NCI-H524 treated with DMSO at 0.1 percent for 48 hours (cell line): ENCODE measurements at places on chromosomes 7 and 10.

GRCh38 chr7:115024276-115024675 is 102.4 kb downstream of the MDFIC start:
- peak; percentile 70 for DNase-seq

DNA sequence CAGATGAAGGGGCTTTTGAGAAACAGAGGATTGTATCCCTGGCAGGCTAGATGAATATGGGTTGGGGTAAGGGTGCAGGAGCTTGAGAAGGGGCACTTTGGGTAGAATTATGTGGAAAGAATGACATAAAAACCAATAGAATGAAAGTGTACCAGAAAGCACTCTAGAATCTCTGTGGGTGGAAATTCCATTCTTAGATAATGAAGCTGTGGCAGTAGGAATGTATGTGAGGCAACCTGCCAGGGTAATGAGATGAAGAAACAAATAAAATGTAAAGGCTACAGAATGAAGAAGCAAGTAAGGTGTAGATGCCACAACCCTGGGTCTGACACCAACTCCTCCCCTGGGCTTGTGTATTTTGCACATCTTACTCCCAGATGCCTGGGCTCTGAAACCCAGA is 16.8 kb downstream of the NOBOX start:
- DNase-seq = no peak

GRCh38 chr10:68222391-68222790 is 9.5 kb downstream of the ATOH7 start:
- DNase-seq = no peak

GRCh38 chr7:6178298-6179029 is 94.0 kb downstream of the CYTH3 start:
- DNase-seq = no peak

GRCh38 chr7:101978683-101979082 is 161.3 kb downstream of the CUX1 start:
- DNase-seq = no peak

GRCh38 chr7:10756981-10757380 is 216.7 kb upstream of the PHF14 start:
- no peak for DNase-seq

DNA sequence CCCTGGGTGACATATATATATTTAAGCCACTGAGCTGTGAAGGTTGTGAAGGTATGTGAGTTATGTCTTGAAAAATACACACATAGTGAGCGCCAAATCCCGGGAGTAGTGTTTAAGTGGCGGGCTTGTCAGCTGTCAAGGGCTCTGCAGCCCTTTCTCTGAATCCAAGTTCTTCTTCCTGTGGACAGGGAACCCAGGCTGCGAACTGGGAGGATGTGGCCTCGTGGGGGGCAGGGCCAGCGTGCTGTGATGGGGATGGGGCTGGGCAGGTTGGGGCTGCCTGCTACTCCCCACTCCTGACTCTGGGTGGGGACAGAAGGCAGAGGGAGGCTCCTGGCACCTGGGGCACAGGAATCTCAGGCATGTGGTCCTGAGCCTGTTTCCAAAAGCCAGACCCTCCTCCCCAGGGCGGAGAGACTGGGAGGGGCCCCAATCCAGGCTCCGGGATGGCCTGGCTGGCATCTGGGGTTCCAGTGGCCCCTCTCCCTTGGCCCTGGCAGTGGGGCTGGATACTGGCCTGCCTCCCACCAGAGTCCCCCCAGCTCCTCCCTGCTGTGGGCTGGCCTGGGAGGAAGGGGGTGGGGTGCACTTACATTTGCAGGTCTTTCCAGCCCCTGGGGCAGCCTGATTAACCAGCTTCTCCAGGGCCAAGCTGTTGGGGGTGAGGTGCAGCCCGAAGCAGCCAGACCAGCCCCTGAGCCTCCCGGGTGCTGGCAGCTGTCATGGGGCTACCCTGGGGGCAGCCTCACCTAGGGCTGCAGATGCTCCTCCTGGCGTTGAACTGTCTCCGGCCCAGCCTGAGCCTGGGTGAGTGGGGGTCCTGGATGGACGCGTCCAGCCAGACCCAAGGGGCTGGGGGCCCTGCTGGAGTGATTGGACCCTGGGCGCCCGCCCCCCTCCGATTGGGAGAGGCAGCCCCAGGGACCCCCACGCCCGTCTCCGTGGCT is at the start of gene UPK3B:
TSS of gene UPK3B (plus strand) at position 622 of the 947 bp plus-strand sequence. CDS start at position 723, 101 bp downstream.
- DNase-seq = no peak

GRCh38 chr10:33187427-33187999 is 147.0 kb downstream of the NRP1 start:
- no peak for DNase-seq

DNA sequence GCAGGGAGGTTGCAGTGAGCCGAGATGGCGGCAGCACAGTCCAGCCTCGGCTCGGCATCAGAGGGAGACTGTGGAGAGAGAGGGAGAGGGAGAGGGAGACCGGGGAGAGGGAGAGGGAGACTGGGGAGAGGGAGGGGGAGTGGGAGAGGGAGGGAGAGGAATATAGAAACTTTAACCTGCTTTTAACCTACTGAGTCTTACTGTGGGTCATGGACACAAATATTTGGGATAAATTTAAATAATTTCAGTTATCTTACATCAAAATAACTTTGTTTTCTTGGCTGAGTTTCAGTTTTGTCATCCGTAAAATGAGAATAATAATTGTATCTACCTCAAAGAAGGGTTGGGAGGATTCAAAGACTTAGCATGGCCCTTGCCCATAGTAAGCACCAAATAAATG is 319.8 kb downstream of the LRMDA start:
- DNase-seq = no peak

DNA sequence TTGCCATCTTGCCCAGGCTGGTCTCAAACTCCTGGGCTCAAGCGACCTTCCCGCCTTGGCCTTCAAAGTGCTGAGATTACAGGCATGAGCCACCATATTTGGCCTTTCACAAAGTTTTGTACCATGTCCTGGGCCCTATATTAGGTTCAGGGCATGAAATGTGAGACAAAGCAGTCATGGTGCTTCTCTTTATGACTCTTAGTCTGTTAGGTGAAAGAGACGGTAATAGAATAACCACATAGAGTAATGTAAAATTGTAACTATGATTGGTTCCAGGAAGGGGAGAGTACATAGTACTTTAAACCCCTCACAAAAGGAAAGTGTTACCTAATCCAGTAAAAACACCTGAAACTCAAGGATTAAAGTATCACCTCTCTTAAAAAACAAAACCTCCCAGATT is 144.7 kb downstream of the SPAG6 start:
- DNase-seq = no peak

- DNase-seq = no peak
Observed at GRCh38 chr10:129523723-129524316, 56.8 kb downstream of the MGMT start.

DNA sequence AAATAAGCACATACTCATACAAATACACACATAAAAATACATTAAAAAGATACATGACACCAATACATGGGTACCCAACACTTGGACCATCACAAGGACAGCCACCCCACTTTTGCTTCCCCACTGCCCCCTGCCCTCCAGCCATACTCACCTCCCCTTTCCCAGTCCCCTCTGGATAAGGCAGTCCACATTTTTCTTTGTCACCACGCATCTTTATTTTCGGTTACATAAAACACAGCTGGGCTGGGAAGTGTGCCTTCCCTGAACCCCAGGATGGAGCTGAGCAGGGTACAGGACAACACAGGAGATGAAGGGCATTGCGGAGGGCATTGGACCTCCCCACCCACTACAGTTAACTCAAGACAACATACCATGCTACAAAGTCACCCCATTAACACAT is 1.1 kb upstream of the HOXA3 start:
- no peak for DNase-seq

DNA sequence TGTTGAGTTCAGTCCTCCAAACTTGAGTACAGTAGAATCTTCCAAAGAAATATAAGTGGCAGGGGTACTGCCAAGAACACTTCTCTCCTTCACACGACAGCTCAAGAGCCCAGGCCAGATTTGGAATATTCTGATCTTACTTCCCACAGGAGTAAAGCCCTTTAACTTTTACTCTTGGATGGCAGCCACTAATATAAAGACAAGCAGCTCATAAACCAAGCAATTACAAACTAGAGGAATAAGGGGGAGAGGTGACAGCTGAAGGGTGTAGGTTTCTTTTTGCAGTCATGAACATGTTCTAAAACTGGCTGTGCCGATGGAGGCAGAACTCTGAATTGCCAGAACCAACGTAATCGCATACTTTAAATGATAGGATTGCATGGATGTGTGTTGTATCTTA is 74.8 kb downstream of the SVIL start:
- DNase-seq = peak; percentile 27

DNA sequence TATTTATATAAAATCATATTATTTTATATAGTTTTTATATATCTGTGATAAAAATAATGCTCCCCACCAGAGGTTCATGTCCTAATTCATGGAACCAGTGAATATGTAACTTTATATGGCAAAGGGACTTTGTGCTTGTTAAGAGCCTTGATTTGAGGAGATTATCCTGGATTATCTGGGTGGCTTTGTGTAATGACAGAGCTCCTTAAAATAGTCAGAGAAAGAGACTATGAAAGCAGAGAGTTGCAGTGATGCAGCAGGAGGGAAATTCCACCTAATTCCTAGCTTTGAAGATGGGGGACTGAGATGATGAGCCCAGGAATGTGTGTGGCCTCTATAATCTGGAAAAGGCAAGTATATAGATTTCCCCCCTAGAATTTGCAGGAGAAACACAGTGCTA is 1034.2 kb upstream of the C7orf33 start:
- DNase-seq = peak; percentile 27

GRCh38 chr10:61847087-61847486 is 54.4 kb upstream of the ARID5B start:
- no peak for DNase-seq

DNA sequence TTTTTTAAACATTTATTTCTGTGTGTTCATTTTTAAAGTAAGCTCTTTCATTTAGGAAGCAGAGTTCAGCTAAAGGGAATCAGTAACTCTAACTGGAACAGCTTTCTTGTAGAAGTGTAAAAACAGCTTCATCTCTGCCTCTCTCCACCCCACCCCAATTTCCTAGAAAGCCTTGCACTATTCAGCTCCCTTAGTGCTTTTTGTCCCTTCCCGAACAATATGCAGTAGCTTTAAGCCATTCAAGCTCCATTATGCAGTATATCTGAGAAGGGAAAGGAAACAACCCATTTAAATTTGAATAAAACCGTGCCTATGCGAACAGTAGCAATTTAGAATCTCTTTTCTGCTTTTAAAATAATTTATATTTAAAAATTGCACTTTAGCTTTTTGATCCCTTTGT is 134.5 kb downstream of the TRIL start:
- no peak for DNase-seq

GRCh38 chr10:110355141-110355831 is 50.6 kb upstream of the SMNDC1 start:
- DNase-seq = no peak

- DNase-seq = no peak
Observed at GRCh38 chr7:129126314-129126713, 18.2 kb upstream of the TSPAN33 start.

- no peak for DNase-seq
Observed at GRCh38 chr10:104281694-104282093, 12.7 kb downstream of the GSTO2 start.

DNA sequence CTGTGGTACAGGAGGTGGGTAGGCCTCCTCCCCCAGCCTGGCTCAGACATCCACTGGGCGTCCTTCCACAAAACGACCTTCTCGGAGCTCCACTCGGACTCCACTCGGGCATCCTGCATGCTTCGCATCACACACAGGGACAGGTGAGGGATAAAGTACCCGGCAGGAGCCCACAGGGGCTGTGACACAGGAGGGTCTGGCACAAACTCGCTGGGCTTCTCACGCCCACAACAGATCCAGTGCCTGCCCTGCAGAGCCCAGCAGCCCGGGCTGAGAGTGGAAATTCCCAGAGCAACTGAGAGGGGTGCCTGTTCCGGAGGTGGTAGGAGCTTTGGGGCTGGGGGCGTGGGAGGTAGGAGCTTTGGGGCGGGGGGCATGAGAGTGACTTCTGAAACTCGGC is 108.4 kb downstream of the MKI67 start:
- DNase-seq = no peak

DNA sequence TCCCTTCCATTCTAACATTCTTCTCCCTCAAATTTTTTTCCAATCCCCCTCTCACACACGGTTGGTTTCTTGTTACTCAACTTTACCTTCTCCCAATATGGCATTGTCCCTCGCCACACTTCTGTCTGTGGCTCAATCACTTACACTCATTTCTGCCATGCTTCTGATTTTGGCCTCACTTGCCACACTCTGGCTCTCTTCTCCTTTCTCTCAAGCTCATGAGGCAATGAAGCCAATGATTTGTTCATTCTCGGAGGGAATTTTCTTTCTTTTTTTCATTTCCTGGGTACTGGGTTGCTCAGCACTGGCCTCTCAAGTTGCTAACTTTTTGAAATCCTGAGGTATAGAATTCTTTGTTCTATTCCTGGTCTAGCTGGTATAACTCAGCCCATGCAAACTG is 4.0 kb upstream of the MYOZ1 start:
- DNase-seq = no peak

- no peak for DNase-seq
Observed at GRCh38 chr10:62037890-62038608, 136.6 kb downstream of the ARID5B start.

GRCh38 chr7:75050501-75050900 is 23.1 kb downstream of the RCC1L start:
- no peak for DNase-seq

- no peak for DNase-seq
Observed at GRCh38 chr10:28754930-28755718, 77.8 kb downstream of the BAMBI start.

- DNase-seq = no peak
Observed at GRCh38 chr7:7099584-7100014, 82.7 kb upstream of the C1GALT1 start.

- DNase-seq = no peak
Observed at GRCh38 chr7:39415091-39415787, 151.0 kb upstream of the YAE1 start.

DNA sequence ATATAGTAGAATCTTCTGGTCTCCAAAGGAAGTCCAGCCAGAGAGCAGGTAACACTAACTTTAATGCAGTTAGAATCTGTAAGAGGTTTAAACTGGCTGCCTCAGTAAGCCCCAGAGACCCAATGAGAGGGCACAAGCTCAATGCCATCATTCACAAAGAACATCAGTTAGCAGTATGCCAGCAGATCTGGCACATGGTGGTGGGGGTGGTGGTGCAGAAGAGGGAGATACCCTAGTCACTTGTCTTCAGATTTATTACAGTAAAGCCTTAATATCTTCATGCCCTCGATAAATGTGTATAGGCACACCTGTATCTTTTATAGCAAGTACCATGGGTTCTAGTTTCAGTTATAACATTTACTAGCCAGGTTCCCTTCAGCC is 86.2 kb downstream of the SORBS1 start:
- DNase-seq = no peak

GRCh38 chr7:41696323-41696916 is 6.5 kb downstream of the INHBA start:
- no peak for DNase-seq

DNA sequence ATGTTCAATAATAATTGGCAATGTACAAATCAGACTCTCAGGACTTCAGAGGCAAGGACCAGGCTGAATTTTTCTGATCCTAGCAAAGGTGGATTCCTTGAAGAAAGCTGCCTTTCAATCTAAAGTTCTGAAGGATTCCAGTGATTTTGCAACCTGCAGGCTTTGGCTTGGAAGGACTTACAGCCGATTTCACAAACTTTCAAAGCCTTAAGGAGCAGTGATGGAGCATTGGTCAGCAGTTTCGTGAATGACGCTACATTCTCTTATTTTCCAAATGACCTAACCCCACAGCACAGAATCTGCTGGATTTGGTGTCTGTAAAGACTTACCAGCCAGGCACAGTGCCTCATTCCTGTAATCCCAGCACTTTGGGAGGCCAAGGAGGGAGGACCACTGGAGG is 167.5 kb downstream of the ARHGAP12 start:
- no peak for DNase-seq
